ENCODE measurements at places on chromosomes 1 and 21.

GRCh38 chr1:83547901-83548300 is 451.0 kb downstream of the TTLL7 start:
- no peak for DNase-seq

DNA sequence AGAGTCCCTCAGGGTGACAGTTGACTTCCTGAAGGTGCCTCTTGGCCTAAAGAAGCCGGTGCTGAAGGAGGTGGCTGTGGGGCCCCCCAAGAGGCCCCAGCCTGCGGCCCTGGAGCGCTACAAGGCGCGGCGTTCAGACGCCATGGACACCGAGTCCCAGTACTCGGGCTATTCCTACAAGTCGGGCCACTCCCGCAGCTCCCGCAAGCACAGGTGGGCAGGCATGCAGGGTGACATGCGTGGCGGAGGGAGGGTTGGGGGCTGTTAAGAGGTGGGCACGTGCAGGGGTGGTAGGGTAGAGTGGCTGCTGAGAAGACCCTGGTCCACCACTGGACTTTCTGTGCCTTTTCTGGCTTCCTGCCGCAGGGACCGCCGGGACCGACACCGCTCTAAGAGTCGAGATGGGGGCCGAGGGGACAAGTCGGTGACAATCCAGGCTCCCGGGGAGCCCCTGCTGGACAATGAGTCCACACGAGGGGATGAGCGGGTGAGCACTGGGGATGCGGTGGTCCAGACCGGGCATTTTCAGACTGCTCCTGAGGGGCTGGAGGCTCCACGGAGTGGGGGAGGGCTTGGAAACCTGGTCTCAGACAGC is 15.4 kb downstream of the VANGL2 start:
- no peak for DNase-seq

DNA sequence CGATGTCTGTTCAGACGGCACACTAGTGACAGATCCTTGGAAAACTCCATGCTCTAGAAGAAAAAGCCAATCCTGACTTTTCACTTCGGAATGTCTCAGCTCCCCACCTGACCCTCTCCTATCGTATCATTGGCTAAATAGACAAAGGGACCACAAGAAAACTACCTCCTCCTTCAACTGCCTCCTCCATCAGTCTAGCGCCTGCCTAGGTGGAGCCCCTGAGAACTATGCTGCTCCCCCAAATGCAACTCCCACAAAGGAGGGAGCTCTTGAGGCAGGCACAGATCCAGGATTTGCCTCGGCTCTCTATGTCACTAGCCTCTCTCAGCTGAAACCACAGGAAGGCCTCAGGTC is 148.4 kb downstream of the TOMM20 start:
- no peak for DNase-seq

- DNase-seq: no peak
Observed at GRCh38 chr1:31704271-31705079, 658 bp upstream of the COL16A1 start.

- no peak for DNase-seq
Observed at GRCh38 chr1:210262167-210262896, 29.7 kb downstream of the SERTAD4 start.
